Activated B cell treated with CpG ODN at 0.5 μM for 24 hours (primary cell): ENCODE measurements at places on chromosomes 1 and 21. TPM values are rescaled to one million over a fixed set of nuclear protein-coding genes. Genes with fewer than 3 reads are reported as not detected.

DNA sequence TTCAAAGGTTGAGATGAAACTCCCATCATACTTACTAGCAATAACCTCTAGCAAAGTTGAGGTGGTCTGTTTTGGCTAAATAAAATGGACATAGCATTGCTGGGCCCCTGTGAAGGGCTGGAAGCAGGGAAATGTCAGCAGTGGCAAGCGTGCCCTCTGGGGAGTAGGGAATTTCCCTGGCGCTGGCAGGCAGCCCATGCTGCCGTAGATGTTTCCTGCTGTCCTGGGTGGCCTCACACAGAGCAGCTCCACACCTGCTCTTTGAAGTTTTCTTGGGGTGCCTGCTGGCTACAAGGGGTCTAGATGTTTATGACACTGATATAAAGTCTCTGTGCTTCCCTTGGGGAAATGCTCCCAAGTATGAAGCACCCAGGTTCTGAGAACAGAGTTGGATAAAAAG is 30.2 kb downstream of the ADARB1 start:
- peak; percentile 41 for DNase-seq

DNA sequence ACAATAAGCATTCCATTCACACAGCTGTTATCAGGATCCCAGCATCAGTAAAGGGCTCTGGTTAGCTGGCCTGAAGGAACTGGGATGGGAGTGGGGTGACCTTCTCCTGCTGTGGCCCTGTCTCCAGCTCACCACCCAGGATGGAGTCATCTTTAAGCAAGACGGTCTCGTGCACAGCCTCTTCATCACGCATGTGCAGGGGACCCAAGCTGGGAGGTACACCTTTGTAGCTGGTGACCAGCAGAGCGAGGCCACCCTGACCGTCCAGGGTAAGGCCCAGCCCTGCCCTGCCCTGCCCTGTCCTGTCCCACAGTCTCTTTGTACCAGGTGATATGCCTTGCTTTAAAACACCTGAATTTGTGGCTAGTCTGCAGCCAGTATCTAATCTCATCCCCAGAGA is 24.3 kb downstream of the IGFN1 start:
- no peak for DNase-seq

- no peak for DNase-seq
Measured at GRCh38 chr1:176854758-176855745, 309.5 kb downstream of the ASTN1 start.

DNA sequence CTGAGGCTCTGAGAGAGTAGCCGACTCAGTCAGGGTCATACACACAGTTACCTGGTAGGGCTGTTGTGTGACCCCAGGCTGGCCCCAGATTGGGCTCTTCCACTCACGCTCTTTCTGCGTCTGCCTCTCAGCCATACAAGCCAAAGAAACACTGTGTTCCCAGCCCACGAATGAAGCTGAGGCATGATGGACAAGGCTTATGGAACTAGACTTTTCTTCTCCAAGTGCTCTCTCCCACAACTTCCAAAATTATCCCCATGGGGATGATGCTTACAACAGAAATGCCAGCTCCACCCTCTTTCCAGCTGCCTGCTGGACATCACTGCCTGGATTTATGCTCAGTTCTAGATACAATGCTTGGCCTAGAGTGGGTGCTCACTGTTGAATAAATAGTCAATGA is 102.8 kb upstream of the JUN start:
- DNase-seq, result no peak

- DNase-seq, result no peak
Measured at GRCh38 chr21:44862869-44863685, 10.4 kb downstream of the PTTG1IP start.

GRCh38 chr1:62876535-62876934 is 92.6 kb downstream of the ATG4C start:
- no peak for DNase-seq

DNA sequence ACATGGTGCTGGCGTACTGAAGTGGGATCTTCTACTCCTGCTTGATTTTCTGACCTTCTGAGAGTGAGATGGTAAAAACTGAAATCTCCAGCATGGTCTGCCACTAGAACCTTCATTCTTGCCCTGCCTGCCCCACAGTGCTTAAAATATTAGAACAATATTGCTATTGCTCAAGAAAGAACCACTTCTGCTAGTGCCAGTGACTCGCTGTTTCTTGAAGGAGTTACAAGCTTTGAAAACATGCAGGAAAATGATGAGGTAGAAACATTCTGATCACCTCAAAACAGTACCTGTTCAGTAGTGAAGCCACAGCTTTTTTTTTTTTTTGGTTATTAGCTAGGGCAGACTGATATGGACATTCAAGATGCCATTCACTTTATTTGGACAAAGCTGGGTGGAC is 95.3 kb downstream of the BACH1 start:
- DNase-seq, result no peak

- DNase-seq, result no peak
Measured at GRCh38 chr21:14594967-14595366, 48.9 kb upstream of the SAMSN1 start.

- no peak for DNase-seq
Measured at GRCh38 chr1:219575563-219575962, 37.3 kb downstream of the ZC3H11B start.

DNA sequence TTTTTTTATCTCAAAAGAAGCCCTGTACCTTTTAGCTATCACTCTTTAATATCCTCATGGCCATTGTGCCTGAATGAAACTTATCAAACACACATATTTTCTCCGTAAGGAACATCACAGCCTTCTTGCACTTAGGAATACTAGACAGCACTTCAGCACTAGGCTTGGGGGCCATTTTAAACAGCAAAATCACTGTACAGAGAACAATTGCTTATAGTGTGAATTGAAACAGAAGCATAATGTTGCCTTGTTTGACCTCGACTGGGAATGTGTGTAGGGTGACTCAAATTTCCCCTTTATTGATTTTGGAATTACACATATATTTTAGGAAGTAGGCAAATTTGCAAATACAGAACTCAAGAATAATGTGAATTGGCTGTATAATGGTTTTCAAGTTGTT is 36.4 kb downstream of the KYAT3 start:
- no peak for DNase-seq

DNA sequence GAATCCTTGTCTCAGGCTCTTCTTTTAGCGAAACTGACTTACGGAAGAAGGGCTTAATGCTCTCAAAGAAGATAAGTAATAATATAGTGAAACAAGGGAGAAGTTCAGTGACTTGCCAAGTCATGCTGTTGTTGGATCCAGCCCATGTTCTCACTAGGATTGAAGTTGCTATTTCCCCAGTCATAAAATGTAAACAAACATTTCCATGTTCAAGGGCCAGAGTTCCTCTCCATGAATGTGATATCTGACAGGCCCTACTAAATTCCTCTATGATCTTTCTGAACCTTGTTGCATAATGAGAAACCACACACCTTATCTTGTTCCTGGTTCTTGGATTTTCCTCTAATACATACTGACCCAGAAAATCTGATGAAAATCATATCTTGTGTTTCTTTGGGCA is 876.5 kb upstream of the B3GALT2 start:
- DNase-seq, result no peak

DNA sequence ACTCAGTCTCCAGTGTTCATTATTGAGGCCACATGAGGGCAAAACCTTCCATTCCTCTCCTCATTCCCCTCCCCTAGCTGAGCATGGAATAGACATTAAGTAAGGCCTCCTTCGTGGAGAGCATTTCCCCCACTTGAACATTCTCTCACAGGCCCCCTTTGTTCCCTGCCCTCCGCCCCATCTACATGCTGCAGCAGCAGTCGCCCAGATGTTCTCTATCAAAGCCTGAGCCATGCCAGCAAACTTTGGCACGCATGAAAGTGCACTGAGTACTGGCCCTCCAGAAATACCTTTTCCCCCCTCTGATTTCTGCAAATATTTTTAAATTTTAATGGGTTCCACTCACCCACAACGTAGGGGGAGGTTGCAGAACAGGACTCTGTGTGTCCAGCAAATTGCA is 20.9 kb upstream of the GORAB start:
- DNase-seq, result no peak

DNA sequence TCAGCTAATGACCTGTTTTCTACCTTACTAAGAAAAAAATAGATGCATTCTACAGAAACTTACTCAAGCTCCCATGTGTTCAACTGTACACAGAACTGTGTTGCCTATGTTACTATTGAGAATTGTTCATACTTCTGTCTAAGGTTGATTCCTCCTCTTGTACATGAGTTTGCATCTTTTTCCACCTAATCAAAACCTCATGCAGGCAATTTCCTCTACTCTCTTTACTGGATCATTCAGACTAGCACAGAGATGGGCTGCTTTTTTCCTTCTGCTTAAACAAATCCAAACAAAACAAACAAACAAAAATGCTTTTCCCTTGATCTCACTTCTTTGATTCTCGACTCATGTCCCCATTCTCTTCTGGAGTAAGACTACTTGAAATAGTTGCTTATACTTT is 58.8 kb upstream of the PTGFR start:
- DNase-seq, result no peak

DNA sequence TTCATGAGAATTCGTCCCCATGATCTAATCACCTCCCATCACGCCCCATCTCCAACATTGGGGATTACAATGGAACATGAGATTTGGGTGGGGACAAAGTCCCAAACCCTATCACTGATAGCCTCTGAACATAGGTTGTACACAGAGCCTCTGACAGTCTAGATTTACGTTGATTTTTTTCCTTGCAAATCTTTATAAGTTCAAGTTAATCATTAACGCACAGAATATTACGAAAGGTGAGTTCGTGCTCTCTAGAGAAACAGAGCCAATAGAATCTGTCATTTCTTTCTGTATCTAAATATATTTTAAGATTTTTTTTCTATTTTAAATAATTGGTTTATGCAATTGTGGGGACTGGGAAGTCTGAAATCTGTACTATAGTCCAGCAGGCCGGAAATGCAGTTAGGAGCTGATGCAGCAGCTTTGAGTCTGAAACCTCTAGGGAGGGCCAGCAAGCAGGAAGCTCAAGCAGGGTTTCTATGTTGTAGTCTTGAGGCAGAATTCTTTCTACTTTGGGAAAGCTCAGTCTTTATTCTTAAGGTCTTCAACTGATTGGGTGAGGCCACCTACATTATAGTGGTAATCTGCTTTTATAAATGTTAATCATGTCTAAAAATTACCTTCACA is 61.0 kb downstream of the SELENOF start:
- no peak for DNase-seq

- no peak for DNase-seq
Measured at GRCh38 chr1:168676029-168676812, 52.8 kb downstream of the DPT start.

DNA sequence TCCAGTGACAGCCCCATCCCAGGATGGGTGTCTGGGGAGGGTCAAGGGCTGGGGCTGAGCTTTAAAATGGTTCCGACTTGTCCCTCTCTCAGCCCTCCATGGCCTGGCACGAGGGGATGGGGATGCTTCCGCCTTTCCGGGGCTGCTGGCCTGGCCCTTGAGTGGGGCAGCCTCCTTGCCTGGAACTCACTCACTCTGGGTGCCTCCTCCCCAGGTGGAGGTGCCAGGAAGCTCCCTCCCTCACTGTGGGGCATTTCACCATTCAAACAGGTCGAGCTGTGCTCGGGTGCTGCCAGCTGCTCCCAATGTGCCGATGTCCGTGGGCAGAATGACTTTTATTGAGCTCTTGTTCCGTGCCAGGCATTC is 24.2 kb downstream of the PCSK9 start:
- no peak for DNase-seq

- no peak for DNase-seq
Measured at GRCh38 chr1:57102561-57103326, 136.9 kb upstream of the C8B start.

DNA sequence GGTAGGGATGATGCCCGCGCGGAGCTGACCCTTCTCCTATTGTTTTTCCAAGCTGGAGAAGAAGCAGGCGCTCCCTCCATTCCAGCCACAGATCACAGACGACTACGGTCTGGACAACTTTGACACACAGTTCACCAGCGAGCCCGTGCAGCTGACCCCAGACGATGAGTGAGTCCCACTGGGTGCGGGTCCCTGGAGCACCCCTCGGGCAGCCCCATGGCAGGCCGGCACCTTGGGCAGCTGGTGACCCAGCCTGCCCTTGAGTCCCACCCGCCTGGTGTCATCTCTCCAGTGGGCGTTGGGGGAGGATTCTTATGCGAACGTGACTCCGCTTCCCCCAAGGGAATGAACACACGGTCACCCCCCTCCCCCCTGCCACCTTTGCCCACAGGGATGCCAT is 10.0 kb downstream of the FAAP20 start:
- no peak for DNase-seq

DNA sequence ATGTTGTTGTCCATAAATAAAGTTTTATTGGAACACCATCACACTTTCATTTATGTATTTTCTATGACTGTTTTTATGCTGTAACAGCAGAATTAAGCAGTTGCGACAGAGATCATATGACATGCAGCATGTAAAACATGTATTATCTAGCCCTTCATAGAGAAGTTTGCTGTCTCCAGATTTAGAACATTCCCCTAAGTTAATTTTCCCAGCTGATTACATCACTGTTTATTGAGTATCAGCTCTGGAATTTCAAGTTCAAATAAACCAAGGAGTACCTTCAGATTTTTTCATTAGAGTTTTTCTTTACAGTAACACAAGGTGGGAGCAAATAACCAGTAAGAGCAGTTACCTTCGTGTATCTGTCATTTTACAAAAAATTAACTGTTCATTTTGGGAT is 792.8 kb downstream of the USP25 start:
- DNase-seq, result no peak

- DNase-seq, result no peak
Measured at GRCh38 chr1:7456722-7457082, 314.4 kb upstream of the VAMP3 start.

GRCh38 chr1:21801100-21801499 is 11.0 kb upstream of the LDLRAD2 start:
- no peak for DNase-seq

DNA sequence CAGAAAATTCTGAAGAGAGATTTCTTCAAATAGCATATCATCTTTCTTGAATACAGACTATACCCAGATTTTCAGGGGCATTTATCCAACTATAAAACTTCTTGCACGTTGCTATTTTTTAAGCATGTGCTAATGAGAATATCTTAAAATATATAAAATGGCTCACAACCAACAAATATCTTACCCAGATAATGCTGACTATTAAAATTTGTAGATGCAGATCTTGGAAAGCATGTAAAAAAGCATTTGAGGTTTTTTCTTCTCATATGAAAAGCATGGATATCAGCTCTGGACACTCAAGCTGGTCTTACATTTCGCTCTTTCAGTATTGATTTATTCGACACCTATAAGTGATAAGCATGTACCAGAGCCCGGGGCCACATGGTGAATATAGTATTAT is 1187.7 kb upstream of the ADGRL4 start:
- DNase-seq, result no peak

TNFRSF9 gene
- total RNA-seq, result 2.2 and 2.5 TPM in 2 replicates

CBS gene
- 15.6 and 22.3 TPM in 2 replicates for total RNA-seq

ADAM30 gene
- total RNA-seq, result not detected in 2 replicates

TACSTD2 gene
- total RNA-seq, result not detected in 2 replicates

GBP7 gene
- total RNA-seq, result not detected in 2 replicates

PYHIN1 gene
- 5.4 and 5.8 TPM in 2 replicates for total RNA-seq

OR2AK2 gene
- total RNA-seq, result not detected in 2 replicates

OR11L1 gene
- total RNA-seq, result not detected in 2 replicates
